Natural killer cell treated with Interleukin-12 subunit alpha and Interleukin-12 subunit beta and Interleukin-15 and Interleukin-18, amount 100 ng/mL, for 72 hours (primary cell): ENCODE measurements at places on chromosomes 5 and 9. TPM values are rescaled to one million over a fixed set of nuclear protein-coding genes. Genes with fewer than 3 reads are reported as not detected.
A peak's percentile ranks its signal among the peaks of the same experiment; 100 is the strongest.

DNA sequence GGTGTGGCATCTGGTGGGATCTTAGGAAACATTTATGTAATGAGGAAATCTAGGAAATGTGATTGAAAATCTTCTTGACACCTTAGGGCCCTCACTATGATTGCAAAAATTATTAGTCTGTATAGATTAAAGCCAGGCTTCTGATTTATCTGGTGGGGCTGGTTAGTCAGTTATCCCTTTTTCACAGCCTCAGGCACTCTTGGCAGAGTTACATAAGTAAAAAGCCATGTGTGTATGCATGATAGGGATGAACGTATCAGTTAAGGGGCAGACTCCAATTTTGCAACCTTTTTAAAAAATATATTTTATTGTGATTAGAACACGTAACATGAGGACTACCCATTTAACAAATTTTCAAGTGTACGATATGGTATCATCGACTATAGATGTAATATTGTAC is 30.6 kb upstream of the RAB14 start:
- H3K4me1 ChIP-seq = peaks cover 3% of the 10 kb centered on the region
- H3K4me3 ChIP-seq = no peak overlapping the region
- no peak for DNase-seq
- H3K36me3 ChIP-seq = peaks cover 5% of the 10 kb centered on the region
- H3K27ac ChIP-seq = no peak overlapping the region

DNA sequence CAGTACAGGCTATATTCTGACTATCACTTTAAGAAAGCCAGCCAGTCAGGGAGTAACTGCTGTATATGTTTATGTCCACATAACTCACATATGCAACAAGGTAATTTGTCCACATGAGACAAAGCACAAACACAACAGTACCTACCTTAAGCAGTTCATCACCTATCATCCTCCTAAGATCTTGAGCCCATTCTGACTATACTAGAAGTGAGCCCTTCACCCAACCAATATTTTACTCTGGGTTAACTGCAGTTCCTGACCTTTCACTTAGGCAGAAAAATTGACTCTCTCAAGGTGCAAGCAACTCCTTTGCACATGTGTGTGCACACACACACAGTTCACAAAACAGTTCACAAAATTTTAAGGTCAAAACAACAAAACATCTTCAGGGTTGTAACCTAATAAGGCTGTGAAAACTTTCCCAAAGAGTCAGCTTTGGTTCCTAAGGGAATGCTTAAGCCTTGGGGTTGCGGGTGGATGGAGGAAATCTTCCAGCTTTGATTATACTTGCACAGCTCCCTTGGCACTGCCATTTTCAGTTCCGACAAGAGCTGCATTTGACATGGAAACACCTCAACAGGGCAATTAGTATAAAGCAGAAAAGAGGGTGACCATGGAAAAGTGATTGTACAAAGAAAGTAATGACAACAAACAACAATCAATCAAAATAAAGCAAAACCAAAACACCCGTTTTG is 215.3 kb downstream of the NFIB start:
- no peak for DNase-seq
- H3K4me3 ChIP-seq = no peak overlapping the region
- no peak overlapping the region for H3K27ac ChIP-seq
- no peaks in the 10 kb centered on the region for H3K36me3 ChIP-seq
- H3K27me3 ChIP-seq = no peaks in the 10 kb centered on the region
- no peaks in the 10 kb centered on the region for H3K4me1 ChIP-seq

GRCh38 chr9:17135295-17136160 is 688 bp downstream of the CNTLN start:
- peaks cover 16% of the 10 kb centered on the region for H3K4me1 ChIP-seq
- peaks cover 7% of the 10 kb centered on the region for H3K36me3 ChIP-seq
- peak overlapping the region; percentile 25 for H3K27ac ChIP-seq
- no peak for DNase-seq

DNA sequence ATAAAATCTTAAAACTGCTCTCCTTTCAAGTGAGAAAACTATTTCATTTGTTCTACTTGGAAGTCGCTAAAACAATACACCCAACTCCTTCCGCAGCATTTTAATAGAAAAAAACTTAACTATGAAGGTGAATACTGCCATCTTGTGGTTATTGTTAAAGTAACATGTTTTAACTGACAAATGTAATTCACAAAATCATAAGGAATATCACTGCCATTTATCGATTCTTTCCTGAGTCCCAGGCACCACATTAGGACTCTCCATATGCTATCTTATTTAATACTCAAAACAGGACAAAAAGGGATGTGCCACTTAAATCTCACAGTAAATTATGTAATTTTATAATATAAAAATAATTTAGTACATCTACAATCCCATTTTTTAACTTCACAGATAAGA is 130.5 kb upstream of the ITGA1 start:
- no peak for DNase-seq
- no peak overlapping the region for H3K4me3 ChIP-seq
- peaks cover 9% of the 10 kb centered on the region for H3K27me3 ChIP-seq
- H3K27ac ChIP-seq = no peak overlapping the region
- no peaks in the 10 kb centered on the region for H3K4me1 ChIP-seq

GRCh38 chr5:142609142-142609541 is 76.7 kb downstream of the FGF1 start:
- no peak for DNase-seq
- H3K27me3 ChIP-seq = peaks cover 40% of the 10 kb centered on the region
- no peak overlapping the region for H3K4me3 ChIP-seq

GRCh38 chr5:159067201-159067600 is 32.5 kb downstream of the EBF1 start:
- H3K27me3 ChIP-seq = peaks cover 54% of the 10 kb centered on the region
- H3K4me3 ChIP-seq = no peak overlapping the region
- H3K36me3 ChIP-seq = no peaks in the 10 kb centered on the region
- no peak overlapping the region for H3K27ac ChIP-seq
- H3K4me1 ChIP-seq = no peaks in the 10 kb centered on the region
- no peak for DNase-seq

GRCh38 chr9:89759572-89759971 is 154.8 kb downstream of the GADD45G start:
- no peaks in the 10 kb centered on the region for H3K36me3 ChIP-seq
- DNase-seq = no peak
- H3K4me3 ChIP-seq = no peak overlapping the region
- H3K27me3 ChIP-seq = peaks cover 7% of the 10 kb centered on the region
- no peaks in the 10 kb centered on the region for H3K4me1 ChIP-seq

GRCh38 chr9:135501261-135502167 is 1.0 kb downstream of the MRPS2 start:
- no peaks in the 10 kb centered on the region for H3K36me3 ChIP-seq
- peak overlapping the region; percentile 84 for H3K4me3 ChIP-seq
- H3K4me1 ChIP-seq = peaks cover 16% of the 10 kb centered on the region
- DNase-seq = peak; percentile 62
- no peaks in the 10 kb centered on the region for H3K27me3 ChIP-seq

DNA sequence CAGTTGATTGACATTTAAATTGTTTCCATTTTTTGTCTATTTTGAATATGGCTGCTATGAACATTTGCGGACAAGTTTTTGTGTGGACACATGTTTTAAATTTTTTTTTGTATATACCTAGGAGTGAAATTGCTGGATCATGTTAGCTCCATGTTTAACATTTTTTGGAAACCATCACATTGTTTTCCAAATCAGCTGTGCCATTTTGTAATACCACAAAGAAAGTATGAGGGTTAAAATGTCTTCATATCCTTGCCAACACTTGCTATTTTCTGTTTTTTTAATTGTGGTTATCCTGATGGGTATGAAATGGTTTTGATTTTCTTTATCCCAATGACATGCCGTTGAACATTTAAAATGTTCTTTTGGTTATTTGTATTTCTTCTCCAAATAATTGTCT is 52.1 kb downstream of the CARTPT start:
- no peak overlapping the region for H3K4me3 ChIP-seq
- no peak overlapping the region for H3K27ac ChIP-seq
- H3K4me1 ChIP-seq = no peaks in the 10 kb centered on the region
- no peak for DNase-seq
- H3K36me3 ChIP-seq = no peaks in the 10 kb centered on the region

PPP2R2B gene
- total RNA-seq = 20.0 TPM

DNA sequence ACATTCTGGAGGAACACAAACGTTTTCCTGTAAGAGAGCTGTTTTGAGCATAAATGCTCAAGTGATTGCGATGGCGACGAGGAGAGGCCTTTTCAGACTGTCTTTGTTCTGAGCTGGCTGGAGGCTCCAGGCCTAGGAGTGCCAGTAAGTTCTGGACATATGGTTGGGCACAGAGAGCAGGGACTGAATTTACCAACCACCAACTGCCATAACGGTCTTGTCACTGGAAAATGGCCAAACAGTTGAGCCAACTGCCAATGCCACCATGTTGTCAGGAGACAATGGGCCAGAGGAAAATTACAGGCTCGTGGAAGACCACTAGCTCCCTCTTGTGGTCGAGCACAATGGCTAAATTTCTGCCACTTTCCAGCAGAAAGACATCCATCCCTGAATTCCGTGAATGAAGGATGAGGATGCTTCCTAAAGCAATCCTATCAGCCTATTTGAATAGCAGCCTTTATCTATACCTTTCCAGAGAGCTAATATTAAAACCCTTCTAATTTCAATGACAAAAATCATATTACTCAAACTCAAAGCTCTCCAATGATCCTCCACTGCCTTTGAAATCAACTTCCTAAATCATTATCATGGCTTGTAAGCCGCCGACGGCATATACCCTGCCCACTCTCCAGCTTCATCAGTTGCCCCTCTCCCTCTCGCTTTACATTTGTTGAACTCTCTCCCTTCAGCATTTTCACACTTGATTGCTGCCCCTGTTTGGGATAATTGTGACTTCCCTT is 66.9 kb upstream of the GLIS3 start:
- H3K36me3 ChIP-seq = no peaks in the 10 kb centered on the region
- H3K4me3 ChIP-seq = no peak overlapping the region
- DNase-seq = no peak
- no peaks in the 10 kb centered on the region for H3K4me1 ChIP-seq
- H3K27me3 ChIP-seq = peaks cover 28% of the 10 kb centered on the region
- H3K27ac ChIP-seq = no peak overlapping the region

DNA sequence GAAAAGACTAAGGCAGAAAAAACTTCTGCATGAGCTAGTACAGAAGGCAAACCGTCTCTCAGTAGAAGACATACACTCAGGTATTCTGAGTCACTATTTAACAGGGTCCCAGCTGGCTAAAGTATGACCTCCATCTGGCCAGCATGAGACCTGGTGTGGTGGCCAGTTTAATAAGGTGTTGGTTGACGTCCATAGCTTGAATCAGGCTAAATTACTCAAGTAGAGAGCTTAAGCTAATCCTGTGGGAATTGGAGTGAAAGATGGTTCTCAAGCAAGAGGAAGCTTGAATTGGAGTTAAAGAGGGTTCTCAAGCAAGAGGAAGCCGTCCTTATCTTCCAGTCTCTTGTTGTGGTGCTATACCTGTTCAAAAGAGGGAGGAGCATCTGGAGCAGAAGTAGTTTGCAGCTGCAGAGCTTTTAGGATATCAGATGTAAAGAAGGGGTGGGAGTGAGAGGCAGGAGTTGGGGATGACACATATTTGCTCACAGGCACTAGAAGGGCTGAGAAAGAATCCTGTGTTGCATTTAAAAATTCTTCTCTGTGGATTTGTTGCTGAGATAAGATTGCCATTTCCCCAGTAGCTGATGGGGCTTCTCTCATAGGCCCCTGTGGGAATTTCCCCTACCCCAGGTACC is 136.1 kb upstream of the RUSC2 start:
- H3K4me1 ChIP-seq = no peaks in the 10 kb centered on the region
- peaks cover 13% of the 10 kb centered on the region for H3K27me3 ChIP-seq
- H3K27ac ChIP-seq = no peak overlapping the region
- no peaks in the 10 kb centered on the region for H3K36me3 ChIP-seq

DNA sequence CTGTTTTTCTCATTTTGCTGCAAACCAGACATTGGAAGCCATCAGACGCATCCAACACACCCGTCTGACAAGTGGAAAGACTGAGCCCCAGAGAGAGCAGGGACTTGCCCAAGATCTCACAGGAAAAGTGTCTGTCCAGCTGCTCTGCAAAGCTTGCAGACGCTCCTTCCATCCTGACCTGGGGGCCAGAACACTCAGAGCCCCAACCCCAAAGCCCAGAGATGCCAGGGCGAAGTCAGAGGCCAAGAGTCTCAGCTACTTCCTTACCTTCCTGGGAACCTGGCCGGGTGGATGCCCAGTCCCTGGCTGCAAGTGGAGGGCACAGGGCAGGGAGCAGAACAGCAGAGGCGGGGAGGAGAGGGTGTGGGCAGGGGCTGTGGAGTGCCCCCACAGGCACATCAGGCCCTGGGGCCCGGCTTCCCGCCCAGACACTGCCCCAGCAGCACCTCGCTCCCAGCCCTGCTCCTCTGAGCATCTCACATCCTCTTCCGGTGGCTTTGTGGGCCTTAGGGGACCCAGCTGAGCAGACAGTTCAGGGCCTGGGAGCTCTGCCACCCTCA is 9.7 kb upstream of the RALGDS start:
- H3K4me3 ChIP-seq = peak overlapping the region; percentile 84
- no peaks in the 10 kb centered on the region for H3K27me3 ChIP-seq
- peaks cover 73% of the 10 kb centered on the region for H3K4me1 ChIP-seq
- H3K27ac ChIP-seq = peak overlapping the region; percentile 98
- H3K36me3 ChIP-seq = peaks cover 1% of the 10 kb centered on the region

- DNase-seq = no peak
- H3K36me3 ChIP-seq = no peaks in the 10 kb centered on the region
- no peak overlapping the region for H3K27ac ChIP-seq
These were observed 6.4 kb downstream of the S1PR3 start for GRCh38 chr9:88997646-88998045.

CKS2 gene
- 165 TPM for total RNA-seq

AGXT2 gene
- not detected for total RNA-seq

CCL27 gene
- not detected for total RNA-seq

FCN2 gene
- total RNA-seq = not detected

GRCh38 chr5:79742549-79743136 is 53.0 kb downstream of the CMYA5 start:
- no peak for DNase-seq
- peaks cover 3% of the 10 kb centered on the region for H3K4me1 ChIP-seq
- no peak overlapping the region for H3K27ac ChIP-seq
- H3K4me3 ChIP-seq = no peak overlapping the region

MPDZ gene
- not detected for total RNA-seq

DNA sequence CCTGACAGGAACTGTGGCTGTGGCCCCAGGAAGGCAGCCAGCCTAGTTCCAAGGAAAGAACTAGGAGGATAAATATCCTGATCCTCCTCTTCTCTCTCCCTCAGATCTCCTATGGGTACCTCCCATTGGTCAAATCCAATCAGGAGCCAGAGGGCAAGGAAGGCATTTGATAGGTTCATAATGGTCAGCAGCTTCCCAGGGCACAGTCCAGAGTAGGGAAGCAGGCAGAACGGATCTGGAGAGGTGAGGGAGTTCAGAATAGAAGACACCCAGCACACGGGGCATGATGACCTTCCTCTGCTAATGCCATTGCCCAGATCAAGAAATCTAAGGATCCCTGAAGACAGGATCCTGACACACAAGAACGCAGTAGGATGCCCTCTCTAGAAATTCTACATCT is 8.6 kb downstream of the ABLIM3 start:
- no peak overlapping the region for H3K27ac ChIP-seq
- H3K4me1 ChIP-seq = no peaks in the 10 kb centered on the region
- no peak overlapping the region for H3K4me3 ChIP-seq

CA9 gene
- total RNA-seq = not detected
